ENCODE measurements at places on chromosomes 11 and 22.

DNA sequence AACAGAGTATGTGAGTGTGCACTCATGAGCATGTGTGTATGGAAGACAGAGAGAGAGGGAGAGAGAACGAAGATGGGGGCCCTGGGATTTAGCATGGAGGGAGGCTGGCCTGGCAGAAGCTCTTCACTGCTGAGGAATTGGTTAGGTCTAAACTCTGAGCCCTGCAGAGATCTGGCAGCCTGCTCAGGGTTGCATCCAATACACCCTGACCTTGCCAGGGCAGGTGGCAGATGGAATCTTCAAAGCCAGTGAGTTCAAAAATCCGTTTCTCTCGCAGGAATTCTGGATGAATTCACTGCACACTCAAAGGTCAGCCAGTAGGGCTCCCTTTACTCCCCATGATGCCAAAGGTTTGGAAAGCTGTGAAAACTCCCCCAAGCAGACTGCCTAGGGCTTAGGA is 61.4 kb upstream of the OLFML1 start:
- no peak for DNase-seq

DNA sequence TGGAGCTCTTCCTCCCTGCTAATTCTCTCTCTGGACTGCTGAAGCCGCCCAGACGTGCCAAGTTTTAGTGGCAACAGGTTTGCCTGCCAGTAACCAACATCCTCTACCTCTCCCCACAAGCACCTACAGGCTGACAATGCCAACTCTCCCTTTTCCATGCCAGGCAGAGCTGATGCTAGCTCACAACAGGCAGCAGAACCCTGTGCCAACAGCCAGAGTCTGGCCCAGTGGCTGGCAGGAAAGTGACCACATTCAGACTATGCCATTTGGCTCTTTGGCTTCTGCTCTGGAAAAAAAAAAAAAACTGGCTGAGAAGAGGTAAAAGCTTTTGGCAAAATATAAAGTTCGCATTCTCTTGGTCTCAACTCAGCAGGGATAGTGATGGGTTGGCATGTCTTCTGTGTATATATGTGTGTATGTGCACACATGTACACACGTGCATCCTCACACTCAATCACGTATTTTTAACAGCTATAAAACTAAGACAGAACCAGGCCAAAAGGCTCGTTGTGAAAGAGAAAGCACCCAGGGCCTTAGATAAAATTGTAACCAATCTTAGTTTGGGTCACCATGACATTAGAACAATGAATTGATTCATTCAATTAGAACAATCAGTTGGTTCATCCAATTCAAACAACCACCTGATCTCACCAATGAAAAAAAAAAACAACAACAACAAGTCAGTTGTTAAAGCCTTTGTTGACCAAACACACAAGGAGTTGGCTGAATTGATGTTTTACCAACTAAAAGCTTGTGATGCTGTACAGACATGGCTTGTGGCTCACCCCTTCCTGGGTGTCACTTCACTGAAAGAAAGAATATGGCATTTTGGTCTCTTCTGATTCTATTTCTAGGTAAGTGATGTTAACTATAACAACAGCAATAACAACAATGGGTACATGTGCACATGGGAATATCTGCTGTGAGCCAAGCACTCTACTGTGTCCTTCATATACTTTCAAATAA is 48.6 kb downstream of the TRIM29 start:
- DNase-seq = no peak

DNA sequence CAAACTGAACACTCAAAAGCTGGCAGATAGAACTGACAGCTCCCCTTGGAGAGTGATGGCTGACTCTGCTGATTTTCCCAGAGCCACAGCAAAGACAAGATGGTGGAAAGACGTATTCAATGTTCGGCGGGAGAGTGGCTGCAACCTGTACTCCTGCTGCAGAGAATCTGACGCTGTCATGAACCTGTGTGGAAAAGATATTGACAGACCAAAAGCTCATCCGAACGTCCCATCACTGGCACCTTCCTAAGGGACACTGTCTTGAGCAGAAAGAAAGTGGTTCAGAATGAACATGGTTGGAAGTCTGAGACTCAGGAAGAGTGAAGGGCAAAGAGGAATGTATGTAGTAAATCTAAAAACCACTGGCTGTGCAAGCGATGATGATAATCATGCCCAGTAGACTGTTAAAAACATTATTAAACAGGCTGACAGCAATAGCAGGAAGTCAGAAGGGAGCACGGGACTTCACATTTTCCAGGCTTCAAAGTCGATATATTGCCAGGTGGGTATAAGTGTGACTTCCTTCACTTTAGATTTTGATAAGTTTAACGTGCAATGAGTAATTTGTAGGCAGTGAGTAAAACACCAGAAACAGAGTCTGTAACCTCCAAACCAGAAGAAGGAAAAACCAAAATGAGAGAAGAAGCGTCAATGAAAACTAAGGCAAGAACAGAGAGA is 6.2 kb upstream of the IL17REL start:
- DNase-seq = no peak

GRCh38 chr11:70241709-70242108 is 28.8 kb upstream of the PPFIA1 start:
- DNase-seq = no peak

DNA sequence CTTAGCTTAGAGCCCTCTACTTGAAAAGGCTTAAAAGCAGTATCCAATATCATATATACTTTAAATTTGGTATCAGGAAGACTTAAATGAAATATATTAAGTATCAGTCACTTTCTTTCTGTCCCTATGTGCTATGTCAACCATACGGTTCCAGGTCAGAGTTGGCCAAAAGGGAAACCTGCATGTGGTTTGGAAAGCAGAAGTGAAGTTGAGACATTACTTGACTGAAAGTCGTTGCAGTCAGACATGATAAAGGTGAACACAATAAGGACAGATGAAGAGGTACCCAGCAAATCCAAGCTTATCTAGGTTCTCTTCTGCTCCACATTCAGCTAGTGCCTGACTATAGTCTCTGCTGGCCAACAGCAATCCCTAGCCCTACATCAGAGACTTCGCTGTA is 336.8 kb downstream of the KCNA4 start:
- DNase-seq = no peak

- DNase-seq = no peak
Measured at GRCh38 chr11:623999-624704, 603 bp downstream of the CDHR5 start.

DNA sequence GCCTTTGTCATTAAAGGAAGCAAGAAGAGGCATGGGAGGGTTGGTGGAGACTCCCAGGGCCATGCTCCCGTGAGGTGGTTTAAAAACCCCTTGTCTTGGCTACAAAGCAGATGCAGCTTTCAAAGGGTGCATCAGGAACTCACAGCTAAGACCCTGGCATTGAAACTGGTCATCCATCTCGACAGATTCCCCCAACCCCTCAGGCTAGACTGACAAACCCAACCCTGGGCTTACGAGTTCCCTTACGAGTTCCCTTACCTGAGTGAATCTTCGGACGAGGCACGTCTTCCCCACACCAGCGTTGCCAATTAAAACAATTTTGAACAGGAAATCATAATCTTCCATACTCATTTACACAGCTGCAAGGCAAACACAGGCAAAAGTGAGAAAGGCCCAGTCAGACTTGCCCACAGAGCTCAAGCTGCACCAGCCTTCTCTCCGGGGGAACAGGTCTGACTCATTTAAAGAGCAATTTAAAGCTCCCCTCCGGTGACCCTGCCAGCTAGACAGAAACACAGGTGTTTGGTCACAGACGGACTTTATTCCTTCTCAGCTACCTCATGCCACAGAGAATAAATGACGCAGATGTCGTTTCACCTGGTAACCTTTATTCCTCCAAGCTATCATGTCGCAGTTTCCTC is 74.6 kb downstream of the RAB30 start:
- DNase-seq = no peak

DNA sequence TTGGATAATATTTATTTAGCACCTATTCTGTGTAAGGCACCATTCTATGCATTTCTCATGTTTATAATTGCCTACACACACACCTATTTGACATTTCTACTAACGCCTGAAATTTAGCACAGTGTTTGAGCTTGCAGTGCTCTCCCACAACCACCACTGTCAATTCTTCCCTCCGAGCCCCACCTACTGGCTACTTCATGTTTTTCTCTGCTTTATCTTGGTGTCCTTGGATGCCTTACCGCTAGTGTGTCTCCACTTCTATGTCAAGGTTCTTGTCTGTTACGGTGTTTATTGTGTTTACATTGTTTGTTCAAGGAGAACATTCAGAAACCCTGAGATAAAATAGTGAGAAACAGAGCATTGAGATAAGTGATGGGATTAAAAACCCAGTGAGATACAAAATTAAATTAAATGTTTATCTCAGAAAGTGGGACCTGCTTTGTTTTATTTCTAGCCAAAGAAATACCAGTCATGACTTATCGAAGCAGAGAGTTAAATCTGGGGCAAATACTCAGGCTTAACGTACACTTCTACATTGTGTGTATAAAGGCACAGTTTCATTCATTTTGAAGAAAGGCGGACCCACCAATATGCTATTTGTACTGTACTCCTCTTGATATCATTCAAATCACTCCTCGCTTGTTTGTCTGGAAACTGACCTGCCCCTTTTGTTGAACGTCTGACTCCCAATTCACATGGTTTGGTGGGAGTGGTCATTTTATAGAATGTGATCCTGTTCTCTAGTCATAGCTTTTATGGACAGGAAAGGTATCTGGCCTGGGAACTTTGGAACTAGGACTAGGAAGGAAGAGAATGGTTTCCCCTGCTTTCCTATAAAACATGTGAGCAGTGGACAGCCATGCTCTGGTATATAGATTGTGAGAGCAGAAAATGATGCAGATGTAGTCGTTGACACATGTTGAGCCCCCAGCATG is 39.2 kb upstream of the SLC36A4 start:
- DNase-seq = no peak

- DNase-seq = no peak
Measured at GRCh38 chr11:116698080-116698479, 74.7 kb downstream of the BUD13 start.

- no peak for DNase-seq
Measured at GRCh38 chr11:60785806-60786361, 751 bp downstream of the MS4A10 start.

- no peak for DNase-seq
Measured at GRCh38 chr11:134026655-134027343, 42.1 kb upstream of the JAM3 start.

GRCh38 chr11:129455756-129456655 is 80.4 kb downstream of the BARX2 start:
- no peak for DNase-seq

DNA sequence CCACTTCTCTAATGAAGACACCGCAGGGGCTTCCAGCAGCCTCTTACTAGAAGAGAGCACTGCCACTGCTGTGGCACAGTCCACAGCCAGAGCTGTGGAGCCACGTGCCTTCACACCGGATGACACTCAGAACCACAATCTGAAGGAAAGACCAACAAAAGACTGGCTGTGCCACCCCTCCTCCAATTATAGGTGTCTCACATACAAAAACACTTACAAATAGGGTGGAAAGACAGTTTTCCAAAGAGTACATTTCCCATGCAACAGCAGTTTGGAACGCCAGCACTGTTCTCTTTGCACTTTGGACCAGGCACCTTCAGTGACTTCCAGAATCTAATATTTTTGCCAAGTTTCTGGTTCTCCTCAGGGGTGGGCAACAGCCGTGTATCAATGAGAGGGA is 38.0 kb upstream of the SLC25A1 start:
- no peak for DNase-seq

DNA sequence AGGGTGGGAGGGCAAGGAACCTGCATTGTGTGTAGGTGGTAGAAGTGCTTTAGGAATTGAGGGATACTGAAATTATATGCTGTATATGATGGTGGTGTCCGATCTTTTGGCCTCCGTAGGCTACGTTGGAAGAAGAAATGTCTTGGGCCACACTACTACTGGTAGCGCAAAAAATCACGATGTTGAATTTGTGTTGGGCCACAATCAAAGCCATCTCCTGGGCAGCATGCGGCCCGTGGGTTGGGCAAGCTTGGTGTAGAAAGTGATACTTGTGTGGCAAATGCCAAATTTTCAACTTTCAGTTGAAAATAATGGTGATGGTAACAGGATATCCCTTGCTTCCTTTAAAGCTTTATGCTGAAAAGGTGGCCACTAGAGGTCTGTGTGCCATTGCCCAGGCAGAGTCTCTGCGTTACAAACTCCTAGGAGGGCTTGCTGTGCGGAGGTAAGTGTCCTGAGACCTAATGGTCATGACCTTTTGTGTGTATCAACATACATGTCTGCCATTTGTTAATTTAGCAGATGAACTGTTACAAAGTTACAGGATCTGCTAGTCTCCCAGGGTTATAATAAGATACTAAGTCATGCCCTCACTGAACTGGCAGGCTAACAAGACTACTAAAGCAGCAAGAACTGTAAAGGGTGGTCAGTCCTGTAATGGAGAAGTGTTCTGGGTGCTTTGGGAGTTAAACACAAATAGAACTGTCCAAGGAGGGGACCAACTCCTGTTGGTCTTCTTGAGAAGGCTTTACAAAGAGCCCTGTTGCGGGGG is 2.9 kb downstream of the RPS3 start:
- DNase-seq = no peak

DNA sequence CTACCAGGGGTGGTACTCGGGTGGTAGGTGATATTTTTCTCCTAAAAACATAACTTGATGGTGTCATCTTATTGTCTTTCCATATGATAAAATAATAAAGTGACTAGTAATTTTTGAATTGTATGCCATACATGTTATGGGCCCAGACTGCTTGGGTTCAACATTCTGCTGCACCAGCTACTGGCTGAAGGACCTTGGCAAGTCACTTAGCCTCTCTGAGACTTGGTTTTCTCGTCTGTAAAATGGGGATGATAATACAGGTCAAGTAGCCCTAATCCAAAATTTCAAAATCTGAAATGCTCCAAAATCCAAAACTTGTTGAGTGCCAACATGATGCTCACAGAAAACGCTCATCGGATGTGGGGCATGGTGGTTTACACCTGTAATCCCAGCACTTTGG is 35.6 kb upstream of the TFIP11 start:
- no peak for DNase-seq

DNA sequence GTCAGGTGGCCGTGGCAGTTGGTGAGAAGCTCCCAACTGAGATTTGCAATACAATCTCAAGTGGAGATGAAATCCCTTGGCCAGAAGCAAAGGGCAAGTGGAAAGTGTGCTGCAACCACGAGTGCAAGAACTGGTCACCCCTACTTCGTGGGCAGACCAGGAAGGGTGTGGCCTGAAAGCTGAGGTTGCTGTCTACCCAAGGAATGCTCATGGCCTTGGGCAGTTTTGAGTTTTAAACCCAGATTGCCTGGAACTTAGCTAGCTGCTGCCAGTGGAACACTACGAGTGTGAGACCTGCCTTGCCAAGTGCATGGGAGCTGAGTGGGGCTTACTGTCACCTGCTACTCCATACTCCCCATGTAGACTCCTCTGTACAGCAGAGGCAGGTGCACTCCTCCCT is 113.3 kb upstream of the FAT3 start:
- no peak for DNase-seq

DNA sequence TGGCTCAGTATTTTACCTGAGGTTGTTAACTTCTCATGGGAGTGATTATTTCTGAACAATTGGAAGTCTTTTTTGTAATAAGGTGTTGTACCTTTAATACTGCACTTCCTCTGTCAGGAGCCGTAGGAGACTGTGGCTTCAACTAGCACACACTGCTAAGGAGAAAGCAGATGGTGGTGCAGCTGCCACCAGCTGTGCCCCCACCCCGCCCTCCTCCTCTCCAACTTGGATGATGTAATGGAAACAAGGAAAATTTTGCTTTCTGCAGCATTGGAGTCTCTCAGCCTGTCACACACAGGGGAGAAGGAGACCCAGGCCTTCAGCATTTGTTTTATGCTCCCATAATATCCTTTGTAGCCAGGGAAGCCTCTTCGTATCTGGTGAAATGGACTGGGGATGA is 91.2 kb downstream of the TEAD1 start:
- no peak for DNase-seq

GRCh38 chr22:45688600-45689080 is 17.0 kb downstream of the ATXN10 start:
- DNase-seq = no peak
